ENCODE measurements at places on chromosomes 12 and 14.

DNA sequence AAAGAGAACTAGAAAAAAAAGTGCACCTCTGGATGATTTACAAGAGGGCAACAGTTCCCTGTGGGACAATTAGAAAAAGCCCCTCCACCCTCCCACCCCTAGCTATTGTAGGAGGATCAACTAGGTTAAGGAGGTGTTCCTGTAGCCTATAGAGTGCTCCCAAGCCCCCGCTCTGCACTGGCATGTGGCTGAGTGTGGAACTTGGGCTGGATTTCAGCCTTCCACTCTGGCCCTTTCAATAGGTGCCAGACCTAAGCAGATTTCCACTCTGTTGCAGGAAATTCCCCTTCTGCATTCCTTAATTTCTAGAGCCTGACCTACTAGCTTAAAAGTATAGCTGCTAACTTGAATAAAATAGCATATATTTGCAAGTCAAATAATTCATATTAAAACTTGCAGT is 2.8 kb downstream of the NFATC4 start:
- no peak for DNase-seq

DNA sequence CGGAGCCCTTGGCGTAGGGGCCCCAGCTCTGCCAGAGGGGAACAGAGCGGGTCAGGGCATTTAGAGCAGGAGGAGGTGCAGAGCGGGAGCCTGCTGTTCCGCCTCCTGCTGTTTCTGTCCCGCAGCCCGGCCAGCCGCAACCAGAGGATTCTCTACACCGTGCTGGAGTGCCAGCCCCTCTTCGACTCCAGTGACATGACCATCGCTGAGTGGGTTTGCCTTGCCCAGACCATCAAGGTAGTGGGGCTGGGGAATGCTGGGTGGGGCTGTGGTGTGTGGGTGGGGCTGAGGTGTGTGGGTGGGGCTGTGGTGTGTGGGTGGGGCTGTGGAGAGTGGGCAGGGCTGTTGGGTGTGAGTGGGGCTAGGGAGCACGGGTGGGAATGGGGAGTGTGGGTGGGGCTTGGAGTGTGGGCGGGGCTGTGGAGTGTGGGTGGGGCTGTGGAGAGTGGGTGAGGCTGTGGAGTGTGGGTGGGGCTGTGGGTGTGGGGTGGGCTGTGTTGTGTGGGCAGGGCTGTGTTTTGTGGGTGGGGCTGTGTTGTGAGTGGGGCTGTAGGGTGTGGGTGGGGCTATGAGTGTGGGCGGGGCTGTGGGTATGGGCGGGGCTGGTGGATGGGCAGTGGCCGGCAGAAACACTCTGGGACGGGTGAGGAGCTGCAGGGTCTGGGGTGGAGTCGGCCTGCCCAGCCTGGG is 8.0 kb downstream of the ASPG start:
- no peak for DNase-seq

DNA sequence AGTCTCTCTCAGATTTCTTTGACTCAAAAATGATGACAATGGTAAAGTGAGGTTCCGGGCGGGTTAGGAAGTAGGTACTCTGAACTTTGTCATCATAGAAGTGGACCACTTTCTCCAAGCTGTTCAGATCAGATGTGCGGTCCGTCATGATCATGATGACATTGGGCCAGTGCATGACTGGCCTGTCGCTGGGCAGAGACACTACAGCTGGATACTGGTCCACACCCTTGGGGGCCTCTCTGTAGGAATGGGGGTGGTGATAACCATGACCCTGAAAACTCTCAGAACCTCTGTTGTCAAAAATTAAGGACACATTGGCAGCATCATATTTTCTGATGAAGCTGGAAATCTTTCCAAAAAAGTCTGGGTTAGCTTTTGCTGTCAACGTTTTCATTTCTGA is 28.2 kb downstream of the KICS2 start:
- no peak for DNase-seq

DNA sequence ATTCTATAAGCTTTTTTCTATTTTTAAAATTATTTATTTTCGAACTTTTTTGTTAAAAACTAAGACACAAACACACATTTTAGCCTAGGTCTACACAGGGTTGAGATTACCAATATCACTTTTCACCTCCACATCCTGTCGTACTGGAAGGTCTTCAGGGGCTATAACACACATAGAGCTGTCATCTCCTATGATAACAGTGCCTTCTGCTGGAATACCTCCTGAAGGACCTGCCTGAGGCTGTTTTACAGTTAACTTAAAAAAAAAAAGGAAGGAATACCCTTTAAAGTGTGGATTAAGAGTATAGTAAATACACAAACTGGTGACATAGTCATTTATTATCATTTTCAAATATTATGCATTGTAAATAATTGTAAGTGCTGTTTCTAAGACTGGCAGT is 43.0 kb downstream of the RASSF8 start:
- no peak for DNase-seq

- no peak for DNase-seq
Measured at GRCh38 chr12:9880532-9881078, 684 bp upstream of the KLRF2 start.

DNA sequence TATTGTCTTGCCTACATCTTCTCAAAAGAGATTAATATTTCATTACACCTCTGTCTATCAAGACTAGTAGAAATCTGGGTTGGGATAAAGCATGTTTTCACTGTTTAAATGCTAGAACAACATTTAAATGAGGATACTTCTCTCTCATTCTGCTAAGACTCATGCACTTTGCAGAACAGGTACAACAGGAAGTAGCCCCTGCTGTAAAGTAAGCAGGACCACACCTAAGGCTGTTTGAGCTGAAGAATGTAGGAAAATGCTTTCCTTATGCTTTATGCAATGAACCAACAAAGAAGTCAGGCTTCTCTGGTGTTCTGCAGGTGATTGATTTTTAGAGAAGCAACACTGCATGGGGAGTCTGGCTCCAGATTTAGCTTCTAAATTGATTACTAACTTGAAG is 89.4 kb downstream of the PAX9 start:
- no peak for DNase-seq

- no peak for DNase-seq
Measured at GRCh38 chr12:27952510-27952909, 20.0 kb downstream of the PTHLH start.

DNA sequence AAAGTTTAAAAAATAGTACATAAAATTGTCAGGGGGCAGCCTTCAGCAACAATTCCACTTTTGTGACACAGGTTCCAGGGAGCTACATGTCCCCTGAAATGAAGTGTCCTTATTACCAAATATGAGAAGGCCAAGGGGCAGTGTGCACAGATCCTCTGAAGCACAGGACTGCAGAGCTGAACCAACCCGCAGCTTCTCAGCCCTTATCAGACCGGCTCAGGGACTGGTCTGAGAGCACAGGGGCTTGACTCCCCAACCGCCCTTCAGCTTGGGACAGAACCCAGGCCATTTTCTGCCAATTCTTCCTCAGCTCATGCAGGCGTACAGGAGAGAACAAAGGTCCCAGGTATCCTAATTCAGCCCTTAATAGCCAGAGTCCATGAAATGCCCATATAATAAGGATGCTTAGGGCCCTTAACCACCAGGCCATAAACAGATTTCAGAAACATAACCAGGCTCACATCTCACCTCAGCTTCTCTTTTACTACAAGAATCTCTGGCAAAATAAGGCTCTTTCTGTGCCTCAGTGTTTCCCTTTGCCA is 221.3 kb downstream of the ANO2 start:
- no peak for DNase-seq

- DNase-seq = no peak
Measured at GRCh38 chr12:106171117-106171750, 32.5 kb upstream of the NUAK1 start.

DNA sequence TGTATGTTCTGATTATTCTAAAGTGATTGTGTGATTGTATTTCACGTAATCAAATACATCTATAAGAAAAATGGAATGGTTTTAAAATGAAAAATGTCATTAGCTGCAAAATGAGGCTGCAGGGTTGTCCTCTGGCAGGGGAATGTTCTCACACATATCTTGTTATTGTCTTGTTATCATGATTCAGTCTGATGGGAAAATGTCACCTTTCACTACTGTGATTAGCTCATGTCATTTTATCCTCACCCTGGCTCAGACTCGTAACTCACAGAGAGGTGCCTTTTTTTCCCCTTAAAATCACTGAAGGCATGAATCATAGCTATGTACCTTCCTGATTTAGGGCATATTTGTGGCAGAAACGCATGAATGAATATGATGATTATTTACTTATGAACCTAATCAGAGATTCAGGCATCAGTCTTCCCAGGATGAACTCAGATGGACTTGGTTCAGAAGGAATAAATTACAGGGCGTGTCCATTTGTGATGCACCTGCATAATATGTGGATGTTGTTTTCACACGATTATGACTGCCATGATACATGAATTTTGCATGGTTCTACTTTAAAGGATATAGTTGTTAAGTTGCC is 1339.2 kb downstream of the AACS start:
- no peak for DNase-seq

DNA sequence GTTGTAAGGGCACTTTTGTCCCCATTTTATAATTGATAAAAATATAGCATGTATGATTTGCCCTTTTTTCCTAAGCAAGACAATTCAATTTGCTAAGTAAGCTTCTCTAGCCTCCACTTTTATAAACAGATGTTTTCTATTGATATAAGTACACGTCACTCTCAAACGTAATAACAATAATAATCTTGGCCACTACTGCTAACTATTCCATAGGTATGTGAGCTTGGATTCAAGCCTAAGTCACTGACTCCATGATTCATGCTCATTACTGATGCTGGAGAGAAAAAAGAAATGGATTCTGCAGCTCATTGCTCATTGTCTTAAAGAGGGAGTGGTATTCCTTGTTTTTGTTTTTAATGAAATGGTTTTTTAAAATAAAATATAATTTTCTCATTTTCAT is 661.0 kb downstream of the GALC start:
- DNase-seq = peak; percentile 88

GRCh38 chr12:106957583-106957982 is 1.9 kb downstream of the TMEM263 start:
- no peak for DNase-seq

GRCh38 chr12:69007855-69008351 is 74.9 kb upstream of the CPM start:
- no peak for DNase-seq

GRCh38 chr12:124457287-124458219 is 109.9 kb downstream of the NCOR2 start:
- no peak for DNase-seq

GRCh38 chr14:77154421-77154820 is 12.8 kb upstream of the ZDHHC22 start:
- DNase-seq = no peak

GRCh38 chr12:104387190-104387589 is 69.6 kb upstream of the CHST11 start:
- no peak for DNase-seq

- DNase-seq = no peak
Measured at GRCh38 chr12:116880213-116880816, 926 bp downstream of the HRK start.

- DNase-seq = peak; percentile 72
Measured at GRCh38 chr14:65019944-65020566, 33.4 kb downstream of the FNTB start.

DNA sequence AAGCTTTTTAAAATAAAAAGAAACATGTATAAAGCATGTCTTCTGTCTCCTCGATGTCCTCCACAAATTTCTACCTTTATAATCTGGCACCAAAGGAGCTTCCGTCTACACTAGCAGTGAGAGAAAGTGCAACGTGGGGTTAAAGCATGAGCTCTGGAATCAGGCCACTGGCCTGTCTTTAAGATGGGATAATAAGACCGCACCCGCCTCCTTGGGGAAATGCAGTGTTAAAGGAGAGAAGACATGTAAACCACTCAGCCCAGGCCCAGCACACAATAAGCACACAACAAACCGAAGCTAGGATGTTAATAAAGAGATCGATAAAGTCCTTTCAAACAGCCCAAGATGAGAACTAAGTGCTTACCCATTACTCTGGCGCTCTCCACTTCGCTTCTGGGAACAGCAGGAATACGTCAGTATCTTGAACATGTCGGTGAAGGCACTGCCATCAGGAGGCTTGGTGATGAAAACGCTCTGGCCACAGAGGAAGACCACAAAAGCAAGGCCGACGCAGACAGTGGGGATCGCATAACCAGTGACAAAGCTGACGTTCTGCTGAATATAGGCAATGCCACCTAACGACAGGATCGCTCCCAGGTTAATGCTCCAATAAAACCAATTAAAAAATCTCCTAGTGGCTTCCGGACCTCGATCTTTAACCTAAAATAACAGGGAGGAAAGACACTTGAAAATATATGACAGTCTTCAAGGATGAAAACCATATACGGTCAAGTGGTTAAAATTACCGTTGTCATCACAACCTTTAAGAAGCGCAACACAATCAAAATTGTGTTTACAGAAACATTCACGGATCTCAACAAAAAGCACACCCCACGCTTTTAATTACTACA is 9.1 kb downstream of the SLC15A4 start:
- no peak for DNase-seq

- no peak for DNase-seq
Measured at GRCh38 chr14:24399447-24399822, 632 bp downstream of the NYNRIN start.

DNA sequence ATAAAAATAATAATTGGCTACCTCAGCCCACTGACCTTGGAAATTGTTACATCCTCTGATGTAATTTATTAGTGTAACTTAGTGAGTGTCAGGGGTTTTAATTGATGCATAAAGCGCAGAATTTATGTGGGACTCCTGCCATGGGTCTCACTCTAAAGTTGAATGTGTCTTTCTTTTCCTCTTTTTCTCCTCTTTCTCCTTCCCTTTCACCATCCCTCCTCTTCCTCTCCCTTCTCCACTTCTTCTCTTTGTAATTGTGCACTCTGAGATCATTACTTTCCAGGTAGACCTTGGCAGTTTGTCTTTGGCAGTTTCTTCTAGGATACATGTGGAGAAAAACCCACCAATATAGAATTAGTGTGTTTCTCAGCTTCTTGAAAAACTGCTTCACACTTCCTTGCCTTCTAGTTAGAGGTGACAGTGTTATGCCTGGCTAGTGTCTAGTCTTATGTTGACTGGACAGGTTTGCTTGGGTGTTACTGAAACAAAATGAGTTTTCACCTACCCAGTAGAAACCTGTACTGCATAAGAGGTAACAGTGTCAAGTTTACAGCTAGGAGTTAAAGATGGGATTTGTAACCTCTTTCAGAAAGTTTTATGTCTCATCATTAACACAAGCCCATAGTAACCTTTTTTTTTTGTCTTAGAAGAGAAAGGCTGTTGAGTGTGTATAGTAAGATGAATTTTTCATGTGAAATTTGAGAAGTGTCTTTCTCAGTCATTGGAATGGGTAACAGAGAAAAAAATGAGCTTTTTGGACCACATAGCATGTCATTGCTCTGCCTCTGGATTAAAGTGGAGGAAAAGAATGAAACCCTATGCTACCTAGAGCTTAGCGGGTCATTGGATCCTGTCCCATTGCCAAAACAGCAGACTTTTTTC is 18.6 kb downstream of the PELI2 start:
- DNase-seq = peak; percentile 18

GRCh38 chr12:3417937-3418462 is 73.0 kb upstream of the PRMT8 start:
- no peak for DNase-seq

GRCh38 chr14:67311868-67312267 is 47.7 kb downstream of the ATP6V1D start:
- DNase-seq = no peak

DNA sequence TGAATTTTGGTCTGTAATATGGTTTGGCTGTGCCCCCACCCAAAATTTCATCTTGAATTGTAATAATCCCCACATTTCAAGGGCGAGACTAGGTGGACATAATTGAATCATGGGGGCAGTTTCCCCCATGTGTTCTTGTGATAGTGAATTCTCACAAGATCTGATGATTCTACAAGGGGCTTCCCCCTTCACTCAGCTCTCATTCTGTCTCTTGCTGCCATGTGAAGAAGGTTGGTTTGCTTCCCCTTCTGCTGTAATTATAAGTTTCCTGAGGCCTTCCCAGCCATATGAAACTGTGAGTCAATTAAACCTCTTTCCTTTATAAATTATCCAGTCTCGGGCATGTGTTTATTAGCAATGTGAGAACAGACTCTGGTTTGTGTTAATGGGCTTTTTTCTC is 5.9 kb downstream of the LRRC9 start:
- DNase-seq = no peak

Measured in fibroblast of skin of right biceps (primary cell).